ENCODE measurements at places on chromosomes 5 and 9.

DNA sequence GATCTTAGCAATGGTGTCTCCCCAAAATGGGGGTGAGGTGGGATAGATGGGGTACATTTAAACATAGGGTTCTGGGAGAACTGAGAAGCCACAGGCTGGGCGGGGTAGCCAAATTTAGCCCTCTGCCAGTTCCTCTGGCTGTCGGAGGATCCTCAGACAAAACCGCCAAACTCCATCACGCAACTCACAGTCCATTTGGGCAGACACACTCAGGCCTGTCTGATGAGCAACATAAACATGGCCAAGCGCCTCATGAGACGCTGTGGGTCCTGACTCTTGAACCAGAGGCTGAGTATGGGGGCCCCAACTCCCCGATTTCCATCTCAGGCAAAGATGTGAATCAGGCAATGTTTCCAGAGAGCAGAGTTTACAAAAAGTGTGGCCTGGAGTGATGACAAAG is 162.3 kb downstream of the FGF18 start:
- no peak for DNase-seq

- no peak for DNase-seq
These were observed 22.3 kb upstream of the TAL2 start for GRCh38 chr9:105639936-105640335.

DNA sequence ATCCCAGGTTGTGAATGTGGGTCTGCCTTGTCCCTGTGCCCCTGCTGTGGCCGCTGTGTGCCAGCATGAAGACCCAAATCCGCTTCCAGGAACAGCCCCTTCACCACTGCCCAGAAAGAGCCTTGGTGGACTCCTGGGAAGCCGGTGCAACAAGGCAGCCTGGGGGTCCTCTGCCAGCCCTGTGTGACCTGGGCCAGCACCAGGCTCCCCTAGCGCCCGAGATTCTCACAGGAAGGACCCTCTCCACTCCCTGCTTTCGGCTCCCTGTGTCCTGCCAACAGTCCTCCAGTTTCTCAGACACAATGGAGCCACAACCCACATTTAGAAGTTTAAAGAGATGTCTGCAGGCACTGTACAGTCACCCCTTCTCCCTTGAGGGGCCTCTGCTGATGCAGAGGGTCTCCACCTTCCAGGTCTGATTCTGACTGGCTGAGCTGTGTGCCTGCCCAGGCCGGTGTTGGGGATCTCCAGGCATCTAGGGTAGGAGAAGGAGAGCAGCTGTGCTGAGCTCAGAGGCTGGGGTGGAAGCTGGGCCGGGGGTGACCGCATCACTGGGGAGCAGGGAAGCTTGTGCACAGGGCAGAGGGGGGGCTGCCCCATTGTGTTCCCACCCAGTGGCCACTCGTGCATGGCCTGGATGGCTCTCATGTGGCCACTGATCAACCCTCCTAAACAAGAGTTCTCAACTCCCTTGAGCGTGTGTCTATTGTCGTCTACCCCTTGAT is 174.0 kb downstream of the IRX2 start:
- DNase-seq = no peak

DNA sequence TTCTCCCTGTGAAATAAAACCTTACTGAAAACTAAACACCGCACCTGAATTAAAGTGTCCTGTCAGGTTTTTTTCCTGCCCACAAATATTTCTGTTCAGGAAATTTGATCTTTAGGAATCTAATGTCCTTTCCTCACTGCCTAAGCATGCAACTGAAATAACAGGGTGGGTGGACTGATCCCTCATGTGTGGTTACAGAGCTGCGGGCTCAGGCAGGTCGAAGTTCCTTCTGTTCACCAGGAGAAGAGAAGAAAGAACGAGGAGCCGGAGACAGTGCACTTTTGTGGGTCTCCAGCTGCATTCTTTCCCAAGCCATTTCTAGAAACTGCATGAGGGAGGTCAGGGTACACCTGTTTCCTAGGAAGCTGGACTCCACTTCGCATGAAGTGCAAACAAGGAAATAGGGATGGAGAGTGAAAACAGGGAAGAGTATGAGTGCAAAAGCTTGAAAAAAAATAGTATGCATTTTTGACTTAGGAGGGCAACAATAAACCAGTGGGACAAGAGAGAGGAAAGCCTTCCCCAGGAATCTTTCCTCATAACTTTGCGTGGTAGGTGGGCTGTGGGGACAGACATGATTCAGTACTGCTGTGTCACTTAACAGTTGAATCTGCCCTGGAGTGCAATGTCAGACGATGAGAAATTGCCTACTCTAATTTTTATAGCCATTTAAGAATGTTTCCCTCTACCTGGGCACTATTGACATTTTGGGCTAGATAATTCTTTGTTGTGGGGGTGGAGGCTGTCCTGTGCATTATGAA is 60.3 kb downstream of the GCNT1 start:
- peak; percentile 65 for DNase-seq
